ENCODE measurements at places on chromosomes 12 and 14.

DNA sequence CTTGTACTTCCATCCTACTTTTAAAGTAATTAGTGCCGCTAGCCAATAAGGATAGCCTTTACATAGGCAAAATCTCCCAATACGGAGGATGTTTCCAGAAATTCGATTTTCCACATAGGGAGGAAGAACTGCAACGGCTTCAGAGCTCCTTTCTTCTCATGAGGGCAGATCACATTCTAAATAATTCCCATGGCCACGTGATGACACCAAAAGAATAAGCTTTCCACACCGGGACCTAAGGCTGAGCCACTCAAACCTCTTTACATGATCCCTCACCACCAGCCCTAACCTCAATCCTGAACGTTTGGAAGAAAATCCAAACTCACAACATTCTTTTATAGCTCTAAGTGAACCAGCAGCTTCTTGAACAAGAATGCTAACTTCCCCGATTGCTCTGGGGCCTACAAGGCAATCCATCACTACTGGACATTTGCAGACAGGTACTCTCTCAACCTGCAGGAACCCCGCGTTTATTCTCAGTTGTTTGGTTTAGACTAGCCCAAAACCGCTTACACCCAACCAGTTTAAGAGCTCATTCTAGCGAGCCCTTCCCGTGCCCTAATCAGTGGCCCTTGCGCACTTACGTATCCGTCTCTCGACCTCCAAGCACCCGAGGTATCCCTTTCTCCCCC is 884 bp downstream of the CAPRIN2 start:
- DNase-seq, result no peak

DNA sequence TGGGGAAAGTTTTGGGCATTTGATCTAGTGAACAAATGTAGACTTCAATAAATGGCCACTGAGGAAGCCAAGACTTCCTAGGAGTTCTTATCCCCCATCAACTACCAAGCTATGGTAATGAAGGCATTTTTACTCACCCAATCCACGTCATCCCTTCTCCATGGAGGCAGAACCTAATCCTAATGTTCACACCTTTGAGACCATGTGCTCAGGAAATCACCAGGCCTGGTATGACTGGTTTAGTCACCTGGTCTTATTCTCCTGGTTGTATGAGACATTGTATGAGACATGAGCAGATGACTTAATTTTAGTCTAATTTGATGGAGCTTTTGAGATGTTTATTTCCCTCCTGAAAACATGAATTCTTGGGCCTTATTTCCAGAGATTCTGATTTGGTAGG is 88.6 kb downstream of the PAX9 start:
- DNase-seq, result no peak

- no peak for DNase-seq
These were observed 11.3 kb downstream of the ATP2B1 start for GRCh38 chr12:89697296-89697695.

DNA sequence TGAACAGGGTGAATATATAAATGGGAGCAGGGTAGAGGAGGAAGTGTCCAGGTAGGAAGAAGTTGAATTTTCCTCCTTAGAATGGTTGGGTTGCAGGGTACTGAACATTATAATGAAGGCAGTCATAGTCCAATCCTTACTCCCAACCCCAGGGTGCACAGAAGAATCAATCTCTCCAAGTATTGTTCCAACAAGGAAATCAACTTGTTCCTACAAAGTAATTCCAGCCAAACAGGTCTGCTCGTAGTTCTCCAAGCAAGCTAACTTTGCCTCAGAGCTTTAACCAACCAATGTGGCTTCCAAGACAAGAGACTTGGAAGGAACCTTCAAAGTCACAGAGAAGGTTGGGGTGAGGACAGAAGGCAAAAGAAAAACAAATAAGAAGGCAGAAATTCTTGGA is 527.2 kb downstream of the MED13L start:
- no peak for DNase-seq

DNA sequence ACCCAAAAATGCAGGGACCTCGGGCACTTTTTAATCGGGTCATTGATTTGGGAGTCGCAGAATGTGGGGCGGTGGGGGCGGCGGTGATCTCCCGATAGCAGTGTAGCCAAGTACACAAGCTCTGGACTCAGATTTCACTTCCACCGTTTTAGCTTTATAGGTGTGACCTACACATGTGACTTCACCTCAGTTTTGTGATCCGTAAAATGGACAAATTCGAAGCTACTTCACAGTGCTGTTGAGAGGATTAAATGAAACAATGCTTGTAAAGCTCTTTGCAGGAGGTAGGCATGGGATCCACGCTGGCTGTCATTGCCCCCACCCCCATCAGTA is 478 bp downstream of the RITA1 start:
- no peak for DNase-seq

DNA sequence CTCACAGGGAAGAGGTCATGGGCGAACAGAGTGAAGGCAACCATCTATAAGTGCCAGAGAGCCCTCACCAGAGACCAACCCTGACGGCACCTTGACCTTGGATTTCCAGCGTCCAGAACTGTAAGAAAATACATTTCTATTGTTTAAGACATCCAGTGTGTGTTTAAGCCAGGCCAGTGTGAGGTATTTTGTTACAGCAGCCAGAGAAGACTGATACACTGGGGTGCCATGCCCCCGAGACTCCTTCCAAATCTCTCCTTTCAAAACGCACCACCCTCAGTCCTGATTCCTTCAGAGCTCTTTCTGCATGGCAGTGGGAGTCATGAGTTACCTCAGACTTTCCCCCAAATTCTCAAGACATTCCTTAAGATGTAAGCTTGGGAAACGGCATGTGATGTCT is 2.5 kb upstream of the SERPINA5 start:
- DNase-seq, result no peak

DNA sequence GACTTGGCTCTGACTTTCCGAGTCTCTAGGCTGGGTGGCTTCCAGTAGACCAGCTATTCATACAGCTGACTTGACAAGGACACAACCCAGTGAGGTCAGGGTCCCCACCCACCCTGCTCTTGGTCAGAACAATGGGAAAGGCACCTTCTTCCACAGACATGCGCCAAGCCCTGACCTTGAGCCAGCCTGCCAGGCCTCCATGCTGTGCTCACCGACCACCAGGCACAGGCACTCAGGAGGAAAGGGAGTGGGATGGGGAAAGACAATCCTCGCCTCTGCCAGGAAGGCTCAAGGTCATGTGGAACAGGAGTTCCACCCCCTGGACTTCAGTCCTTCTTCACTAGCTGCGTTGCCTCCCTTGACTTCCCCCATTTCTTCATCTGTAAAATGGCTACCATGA is 31.4 kb downstream of the GALNT16 start:
- no peak for DNase-seq

- no peak for DNase-seq
These were observed 59.8 kb upstream of the MDM1 start for GRCh38 chr12:68391937-68392336.

DNA sequence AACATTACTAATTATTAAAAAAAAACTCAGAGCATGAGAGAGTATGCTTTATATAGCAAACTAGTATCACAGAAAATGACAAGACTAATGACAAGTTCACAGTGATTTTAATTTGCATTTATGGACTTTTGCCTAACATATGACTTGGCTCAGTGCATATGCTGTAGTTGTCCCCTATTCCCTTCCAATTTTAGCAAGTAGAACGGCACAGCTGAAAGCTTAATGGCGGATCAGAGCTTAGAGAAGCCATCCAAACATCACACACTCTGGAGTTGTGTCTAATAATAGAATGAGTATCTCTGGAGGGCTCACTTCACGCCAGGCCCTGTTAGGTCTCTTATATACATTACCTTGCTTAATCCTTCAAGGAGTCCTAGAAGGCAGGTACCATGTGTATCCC is 13.3 kb downstream of the CNIH1 start:
- no peak for DNase-seq

GRCh38 chr12:121811434-121812319 is 7.9 kb downstream of the SETD1B start:
- DNase-seq, result no peak

- DNase-seq, result peak; percentile 90
These were observed at the start of gene ARPC3 for GRCh38 chr12:110449799-110450497. Gene ARPC3, minus strand, starts transcription at chr12:110450337. Its CDS starts 77 bp downstream, at chr12:110450260.

DNA sequence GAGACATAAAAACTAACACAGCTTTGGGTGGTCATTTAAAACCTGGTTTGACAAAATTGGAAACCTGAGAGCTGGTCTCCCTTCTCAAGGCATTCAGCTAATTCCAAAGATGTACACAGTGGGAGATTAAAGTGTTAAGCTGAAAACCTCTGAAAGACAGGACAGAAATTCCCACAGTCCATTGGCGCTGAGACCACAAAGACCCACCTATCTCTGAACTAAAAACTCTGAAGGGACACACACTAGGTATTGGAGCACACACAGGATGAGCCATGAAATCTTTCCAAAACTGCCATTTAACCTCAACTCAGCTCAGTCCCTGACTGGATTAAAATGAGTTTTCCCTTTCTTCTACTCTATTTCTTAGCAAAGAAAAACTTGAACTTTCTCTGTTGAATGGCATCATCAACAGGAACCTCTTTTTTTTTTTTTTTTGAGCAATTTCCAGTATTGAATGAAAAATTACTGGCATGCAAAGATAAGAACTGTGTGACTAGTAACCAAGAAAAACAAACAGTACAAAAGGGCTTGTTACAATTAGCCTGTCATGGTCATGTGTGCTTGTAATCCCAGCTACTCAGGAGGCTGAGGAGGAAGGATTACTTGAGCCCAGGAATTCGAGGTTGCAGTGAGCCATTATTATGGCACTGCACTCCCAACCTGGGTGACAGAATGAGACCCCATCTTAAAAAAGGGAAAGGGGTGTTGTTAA is 82.4 kb downstream of the IPO8 start:
- DNase-seq, result no peak

- DNase-seq, result no peak
These were observed 14.9 kb upstream of the SLC6A12 start for GRCh38 chr12:228846-229200.

DNA sequence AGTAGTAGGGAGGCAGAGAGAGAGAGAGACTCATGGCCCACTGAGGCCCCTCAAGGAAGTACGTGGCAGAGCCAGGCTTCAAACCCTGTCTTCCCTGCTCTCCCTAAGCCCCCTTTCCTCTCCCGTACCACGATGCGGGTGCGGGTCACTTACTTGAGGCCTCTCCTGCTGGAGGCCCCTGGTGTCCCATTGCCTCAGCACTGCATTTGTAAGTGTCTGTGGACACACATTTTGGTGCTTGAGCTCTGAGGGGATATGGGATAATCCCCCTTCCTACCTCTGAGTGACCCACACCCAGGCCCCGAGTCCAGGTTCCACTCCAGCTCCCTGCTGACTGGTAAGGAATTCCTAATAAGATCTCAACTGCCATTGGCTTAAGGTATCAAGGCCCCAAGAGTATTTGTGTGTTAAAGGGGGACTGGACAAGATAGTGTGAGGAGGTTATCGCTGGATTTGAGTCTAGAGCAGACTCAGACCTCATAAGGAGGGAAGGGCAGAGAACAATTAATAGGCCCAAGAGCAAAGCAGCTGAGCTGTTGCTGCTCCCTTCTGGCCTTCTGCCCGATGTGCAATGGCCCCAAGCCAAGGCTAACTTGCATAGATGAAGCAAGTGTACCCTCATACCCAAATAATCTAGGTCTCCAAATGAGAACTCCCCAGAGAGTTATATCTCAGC is 71.9 kb downstream of the CRACR2A start:
- no peak for DNase-seq

DNA sequence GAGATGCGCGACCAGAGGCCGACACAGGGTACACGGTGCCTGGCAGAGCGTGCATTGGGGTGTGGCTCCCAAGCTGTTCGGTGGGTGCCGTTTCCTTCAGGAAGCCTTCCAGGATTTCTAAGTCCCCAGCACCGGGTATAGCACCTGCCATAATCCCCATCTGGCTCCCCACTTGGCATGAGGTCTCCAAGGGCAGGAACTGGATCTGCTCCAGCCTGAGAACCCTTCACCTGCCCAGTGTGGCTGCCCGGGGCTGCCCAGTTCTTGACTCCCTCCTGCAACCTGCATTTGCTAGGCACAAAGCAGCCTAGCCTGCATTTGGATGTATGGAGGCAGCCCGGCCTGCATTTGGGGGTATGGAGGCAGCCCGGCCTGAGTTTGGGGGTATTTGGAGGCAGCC is 69.7 kb downstream of the RFLNA start:
- no peak for DNase-seq

DNA sequence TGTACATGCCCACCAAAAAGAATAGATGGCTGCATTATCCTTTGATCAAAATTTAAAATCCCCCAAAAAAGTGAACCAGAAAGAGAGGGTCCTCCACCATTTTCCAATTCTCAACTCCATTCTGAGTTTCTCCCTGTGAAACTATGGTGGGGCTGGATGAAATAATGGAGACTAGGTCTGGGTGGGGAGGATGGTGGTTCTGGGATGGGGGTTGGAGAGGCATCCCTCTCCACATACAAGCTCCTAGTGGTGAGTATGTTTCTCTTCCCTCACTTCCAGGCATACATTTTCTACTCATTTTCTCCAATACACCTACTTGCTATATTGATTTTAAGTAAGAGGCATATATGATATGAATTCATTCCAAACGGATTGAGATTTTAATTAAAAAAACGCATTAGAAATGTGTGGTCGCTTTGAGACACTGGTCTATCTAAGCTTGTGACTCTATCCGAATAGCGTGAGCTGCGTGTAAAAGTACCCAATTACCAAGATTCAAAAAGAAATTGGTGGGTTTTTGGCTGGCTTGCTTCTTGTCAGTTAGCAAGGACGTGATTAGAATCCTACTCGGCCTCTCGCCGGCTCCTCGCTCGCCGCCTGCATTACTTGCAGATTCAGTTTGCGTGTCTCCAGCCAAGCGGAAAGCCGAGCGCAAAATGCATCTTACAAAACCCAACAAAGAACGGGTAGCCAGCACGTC is 3.4 kb downstream of the ASCL1 start:
- DNase-seq, result no peak

GRCh38 chr14:20563971-20564370 is 3.1 kb upstream of the RNASE9 start:
- no peak for DNase-seq

GRCh38 chr12:118188690-118189371 is 52.9 kb downstream of the PEBP1 start:
- no peak for DNase-seq

- DNase-seq, result no peak
These were observed 111.9 kb upstream of the ARHGAP5 start for GRCh38 chr14:31965071-31965734.

DNA sequence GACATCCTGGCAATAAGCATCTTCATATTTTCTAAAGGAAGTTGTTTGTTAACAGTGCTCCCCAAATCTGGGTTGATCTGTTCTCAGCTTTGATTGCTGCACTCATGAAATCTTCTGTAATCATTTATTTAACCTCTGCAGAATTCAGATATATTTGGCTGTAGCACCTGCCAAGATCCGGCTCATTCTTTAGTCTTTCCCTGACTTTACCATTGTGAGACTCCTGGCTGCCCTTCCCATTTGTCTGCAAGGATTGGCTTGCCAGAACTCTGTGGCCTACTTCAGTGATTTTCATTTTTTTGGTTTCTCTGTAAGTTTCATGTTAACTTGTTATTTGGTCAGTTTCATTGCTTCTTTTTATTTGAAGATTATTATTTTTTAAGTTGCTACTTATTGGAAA is 191.2 kb upstream of the PLXNC1 start:
- DNase-seq, result no peak

- DNase-seq, result no peak
These were observed 18.8 kb upstream of the MAGOHB start for GRCh38 chr12:10632226-10632625.
